Thyroid gland (tissue), 4 donors: ENCODE measurements at places on chromosomes 3 and 15. TPM values are rescaled to one million over a fixed set of nuclear protein-coding genes. Genes with fewer than 3 reads are reported as not detected.

GRCh38 chr3:30894521-30895251, at the start of gene GADL1:
Gene GADL1 (minus strand): TSS chr3:30894661. CDS start chr3:30894614, 47 bp downstream.
- DNase-seq: peak; percentile 32

DNA sequence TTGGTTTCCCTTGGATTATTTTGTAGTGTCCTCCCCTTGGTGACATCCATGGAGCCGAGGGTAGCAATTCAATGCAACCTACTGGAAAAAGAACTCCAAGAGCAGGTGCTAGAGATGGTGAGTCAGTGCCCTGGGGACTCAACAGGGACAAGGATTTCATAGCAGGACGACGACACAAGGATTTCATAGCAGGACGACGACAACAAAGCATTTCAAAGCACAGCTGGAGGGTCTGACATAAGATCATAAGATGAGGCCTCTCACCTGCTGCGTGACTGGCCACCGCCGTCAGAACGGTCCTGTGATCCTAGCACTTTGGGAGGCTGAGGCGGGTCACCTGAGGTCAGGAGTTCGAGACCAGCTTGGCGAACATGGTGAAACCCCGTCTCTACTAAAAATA, 22.5 kb downstream of the NRROS start:
- DNase-seq: no peak

DNA sequence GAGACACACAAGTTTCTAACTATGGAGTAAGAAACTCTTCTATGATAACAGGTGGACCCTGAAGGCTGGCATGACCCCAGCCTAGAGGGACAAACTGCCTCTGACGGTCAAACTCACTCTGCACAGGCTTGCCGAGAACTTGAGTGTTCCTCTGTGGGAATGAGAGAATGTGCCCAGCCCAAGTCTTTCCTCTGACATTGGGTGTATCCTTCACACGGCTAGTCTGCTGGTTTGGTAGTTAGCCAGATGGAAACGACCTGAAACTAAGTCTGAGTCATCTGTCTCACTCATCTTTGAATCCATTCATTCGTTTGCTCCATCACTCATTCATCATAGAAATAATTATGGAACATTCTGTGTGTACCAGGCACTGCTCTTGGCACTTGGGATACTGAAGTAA, 198.4 kb downstream of the ATP10A start:
- DNase-seq: no peak

REC114 gene
- not detected for total RNA-seq

DNA sequence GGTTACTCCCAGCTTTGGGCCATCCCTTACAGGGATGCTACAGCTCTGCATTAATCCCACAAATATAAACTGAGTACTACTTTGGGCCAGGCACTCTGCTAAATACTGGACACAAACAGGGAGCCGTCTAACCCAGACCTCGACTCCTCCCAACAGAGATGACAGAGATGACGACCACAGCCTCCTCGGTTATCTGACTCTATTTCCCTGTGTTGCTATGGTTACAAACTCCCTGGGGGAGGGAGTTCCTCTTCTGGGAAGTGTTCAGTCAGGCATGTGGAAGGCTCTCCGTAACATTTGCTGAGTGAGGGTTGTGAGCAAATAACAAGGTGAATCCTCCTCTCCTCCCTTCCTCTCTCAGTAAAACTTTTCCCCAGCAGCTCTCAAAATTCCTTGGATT, 6.7 kb upstream of the CMTM7 start:
- DNase-seq: no peak

- DNase-seq: no peak
These were observed 161.3 kb downstream of the AKAP13 start for GRCh38 chr15:85541744-85542143.

- no peak for DNase-seq
These were observed 35.9 kb upstream of the ZNF774 start for GRCh38 chr15:90316139-90316538.

- DNase-seq: no peak
These were observed 42.2 kb upstream of the CD47 start for GRCh38 chr3:108133048-108133369.

DNA sequence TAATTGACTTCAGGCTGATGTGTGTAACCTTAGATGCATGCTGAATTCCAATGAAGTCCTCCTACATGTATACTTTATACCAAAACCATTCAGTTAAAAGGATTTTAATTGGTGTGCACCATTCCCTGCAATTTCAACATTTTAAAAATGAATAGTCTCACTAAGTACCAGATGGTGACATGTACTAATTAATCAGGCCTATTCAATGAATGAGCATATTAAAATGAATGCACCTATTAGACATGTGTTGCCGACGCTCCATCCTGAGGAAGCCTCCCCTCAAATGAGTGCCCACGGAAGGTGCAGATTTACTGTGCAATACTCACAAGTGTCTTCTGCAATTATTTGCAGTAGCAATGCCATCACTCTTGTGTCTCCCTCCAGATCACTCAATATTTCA, 124.7 kb upstream of the TSPAN3 start:
- DNase-seq: no peak

DNA sequence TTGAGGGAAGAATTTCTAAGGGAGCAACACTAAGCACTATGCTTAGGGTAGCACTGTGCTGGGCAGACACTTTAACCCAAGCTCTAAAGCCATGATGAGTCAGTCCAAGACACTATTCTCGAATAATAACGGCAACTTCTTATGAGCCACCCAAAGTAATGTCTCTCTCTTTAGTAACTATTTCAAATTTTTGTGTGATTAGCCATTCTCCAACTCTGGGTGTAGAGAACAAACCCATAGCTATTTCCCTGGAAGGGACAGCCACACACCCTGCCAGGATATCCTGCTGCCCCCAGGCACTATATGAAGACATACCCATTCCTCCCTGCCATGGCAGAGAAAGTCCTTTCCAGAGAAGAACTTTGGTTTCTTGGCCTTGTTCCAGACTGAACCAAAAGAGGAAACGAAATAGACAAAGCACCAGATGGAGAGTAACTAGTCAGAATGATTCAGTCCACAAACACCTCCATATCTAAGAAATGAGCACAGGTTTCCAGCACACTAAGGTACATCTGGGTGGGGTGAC, 384.9 kb upstream of the THBS1 start:
- DNase-seq: no peak

GRCh38 chr3:45473841-45474240, 85.5 kb downstream of the LARS2 start:
- DNase-seq: no peak

CIB2 gene
- 5.0 TPM for total RNA-seq

DNA sequence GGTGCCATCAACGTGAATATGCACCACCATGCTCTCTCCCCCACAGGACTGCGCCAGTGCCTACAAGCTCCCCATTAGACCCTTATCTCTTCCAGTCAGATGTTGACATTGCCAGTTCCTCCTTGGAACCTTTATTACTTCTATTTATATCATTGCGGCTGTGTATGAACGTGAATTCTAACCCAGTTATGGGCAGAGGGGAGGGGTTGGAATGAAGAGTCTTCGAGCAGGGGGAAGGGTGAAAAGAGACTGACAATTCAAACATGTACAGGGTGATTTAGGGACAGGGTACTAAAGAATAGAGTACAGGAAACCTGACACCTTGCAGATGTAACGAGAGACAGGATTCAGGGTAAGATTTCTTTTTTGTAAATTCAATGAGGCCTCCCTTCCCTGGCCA, 41.8 kb upstream of the ST6GAL1 start:
- DNase-seq: no peak

TPRG1 gene
- 10.5 TPM for total RNA-seq

RAP2B gene
- 10.1 TPM for total RNA-seq

- no peak for DNase-seq
These were observed 5.7 kb downstream of the ARRDC4 start for GRCh38 chr15:97966246-97966645.

DNA sequence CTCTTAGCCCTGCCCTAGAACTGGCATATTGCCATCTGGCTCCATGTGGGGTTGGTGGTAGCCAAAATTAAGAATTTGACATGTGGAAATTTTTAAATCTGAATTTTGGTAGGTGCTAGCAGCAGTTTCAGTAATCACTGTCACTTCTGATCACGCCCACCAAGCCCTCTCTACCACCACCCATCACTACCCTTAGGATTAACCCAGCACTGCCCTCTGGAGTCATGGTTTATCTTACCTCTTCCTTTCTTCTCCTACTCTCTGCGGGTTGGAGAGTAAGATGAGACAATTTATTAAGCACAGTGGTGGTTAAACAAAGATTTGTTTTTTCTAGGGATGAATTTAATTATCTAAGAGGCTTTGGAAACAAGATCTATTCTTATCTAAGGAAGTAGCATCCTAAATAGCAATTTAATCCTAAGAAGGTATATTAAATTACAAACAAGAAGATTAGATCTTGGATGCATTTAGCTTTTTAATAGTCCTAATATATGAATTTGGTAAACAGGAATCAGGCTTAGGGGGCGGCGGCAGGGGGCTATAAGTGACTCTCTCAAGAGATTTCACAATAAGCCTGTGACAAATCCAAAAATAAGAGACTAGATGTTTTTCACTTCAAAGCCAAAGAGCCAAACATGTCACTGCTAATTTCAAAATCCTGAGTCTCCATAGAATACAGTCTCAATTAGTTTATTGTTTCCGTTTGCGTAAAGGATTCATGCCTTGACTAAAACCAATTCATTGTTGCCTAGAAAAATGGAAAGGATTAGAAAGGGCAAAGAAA, 498.4 kb upstream of the UBE2E2 start:
- no peak for DNase-seq
